Ovary (tissue), 10 donors: ENCODE measurements at places on chromosomes 5 and 9.

DNA sequence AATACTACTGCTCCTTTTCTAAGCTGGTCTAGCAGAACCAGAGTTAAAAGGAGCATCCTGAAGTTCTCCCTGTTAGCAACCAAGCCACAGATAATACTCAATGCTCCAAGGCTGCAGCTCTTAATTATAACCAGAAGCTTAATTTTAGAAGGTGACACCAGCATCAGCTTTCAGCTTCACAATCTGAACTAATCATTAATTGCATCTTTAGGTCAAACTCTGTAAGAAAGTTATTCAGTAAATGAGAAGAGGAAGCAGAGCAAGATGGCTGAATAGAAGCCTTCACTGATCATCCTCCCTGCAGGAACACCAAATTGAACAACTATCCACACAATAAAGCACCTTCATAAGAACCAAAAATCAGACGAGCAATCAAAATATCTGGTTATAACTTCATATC, 38.5 kb downstream of the APBA1 start:
- no peak for DNase-seq

DNA sequence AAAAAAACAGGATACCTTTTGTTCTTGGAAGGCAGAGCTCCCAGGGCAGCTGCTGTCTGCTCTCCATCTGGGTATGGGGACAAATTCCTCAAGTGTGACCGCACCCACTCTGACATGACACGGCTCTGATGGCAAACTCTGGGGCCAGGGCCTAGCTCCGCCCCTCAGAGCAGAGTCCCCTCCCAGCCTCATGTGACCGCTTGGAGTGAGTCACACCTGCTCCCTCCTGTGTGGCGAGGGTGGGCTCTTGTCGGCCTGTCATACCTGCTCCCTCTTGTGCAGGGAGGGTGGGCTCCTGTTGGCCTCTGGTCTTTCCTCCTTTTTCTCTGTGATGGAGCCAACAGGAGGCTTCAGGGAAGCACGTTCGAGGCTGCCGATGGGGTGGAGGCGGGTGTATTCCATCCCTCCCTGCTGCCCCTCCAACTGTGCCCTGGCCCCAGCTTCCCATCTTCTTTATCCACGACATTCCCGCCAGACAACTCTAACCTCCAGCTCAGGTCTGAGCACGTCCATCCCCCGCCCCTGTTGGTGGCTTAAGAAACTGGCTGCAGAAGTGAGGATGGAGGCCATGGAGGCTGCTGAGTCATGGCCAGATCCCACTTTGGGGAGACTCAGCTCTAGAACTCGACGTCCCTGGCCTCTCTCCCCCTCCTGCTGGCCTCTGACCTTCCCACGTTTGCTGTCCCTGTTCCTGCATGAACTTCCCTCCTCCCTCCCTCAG, 65.3 kb downstream of the OLFM1 start:
- DNase-seq: no peak

- DNase-seq: peak; percentile 58
Measured at GRCh38 chr9:92097997-92098482, 17.2 kb downstream of the SPTLC1 start.

GRCh38 chr9:93477397-93477796, 24.0 kb upstream of the FAM120AOS start:
- DNase-seq: no peak

DNA sequence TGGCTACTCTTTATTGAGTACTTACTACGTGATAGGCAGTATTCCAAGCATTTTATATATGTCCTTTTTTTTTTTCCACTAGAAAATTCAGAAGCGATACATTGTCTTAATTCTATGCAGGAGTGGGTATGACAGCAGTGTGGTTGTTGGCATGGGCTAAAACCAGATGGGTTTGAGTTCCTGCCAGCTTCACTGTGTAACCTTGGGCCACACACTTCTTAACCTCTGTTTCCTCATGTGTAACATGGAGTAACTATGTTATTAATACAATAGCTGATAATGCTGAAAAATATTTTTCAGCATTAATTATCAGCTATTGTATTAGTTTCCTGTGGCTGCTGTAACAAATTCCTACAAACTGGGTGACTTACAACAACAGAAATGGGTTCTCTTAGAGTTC, 12.0 kb downstream of the SNX18 start:
- no peak for DNase-seq

GRCh38 chr5:14250084-14250695, 107.0 kb downstream of the TRIO start:
- peak; percentile 82 for DNase-seq

GRCh38 chr9:110124439-110124838, 83.5 kb downstream of the C9orf152 start:
- DNase-seq: no peak

- DNase-seq: peak; percentile 66
Measured at GRCh38 chr9:129335464-129336129, 157.5 kb upstream of the IER5L start.

DNA sequence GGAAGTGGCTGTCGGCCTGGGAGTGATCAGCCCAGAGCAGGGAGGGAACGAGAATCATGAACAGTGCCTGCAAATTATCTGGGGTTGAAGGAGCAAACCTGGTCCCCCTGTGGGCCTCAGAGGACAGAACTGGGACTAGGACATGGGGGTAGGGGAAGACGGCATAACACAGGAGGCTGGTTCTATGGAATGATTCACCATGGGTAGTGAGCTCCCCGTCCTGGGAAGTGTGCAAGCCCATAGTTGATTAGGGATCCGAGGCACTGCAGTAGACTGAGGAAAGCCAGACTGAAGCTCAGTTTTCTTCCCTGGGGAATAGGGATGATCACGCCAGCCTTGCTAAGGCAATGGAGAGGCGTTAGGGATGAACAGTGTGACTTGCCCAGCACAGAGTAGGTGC, 5.6 kb downstream of the ADGRD2 start:
- no peak for DNase-seq

DNA sequence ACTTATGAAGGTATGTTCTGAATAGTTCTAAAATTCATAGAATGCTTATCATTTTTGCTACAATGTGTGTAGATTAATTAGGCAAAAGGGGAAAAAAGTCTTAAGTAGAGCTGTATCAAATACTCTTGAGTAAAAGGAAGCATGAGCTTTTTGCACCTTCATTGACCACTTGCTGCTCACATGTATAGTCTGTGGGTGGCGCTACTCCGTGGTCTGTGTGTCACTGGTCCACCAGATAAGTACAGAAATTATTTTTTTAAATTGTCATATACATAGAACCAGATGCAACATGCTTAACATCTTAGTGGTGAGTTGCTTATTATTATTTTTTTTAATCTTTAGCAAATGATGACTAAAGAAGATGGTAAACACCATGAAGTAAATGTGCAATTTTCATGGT, 130.2 kb downstream of the MAN2A1 start:
- no peak for DNase-seq

DNA sequence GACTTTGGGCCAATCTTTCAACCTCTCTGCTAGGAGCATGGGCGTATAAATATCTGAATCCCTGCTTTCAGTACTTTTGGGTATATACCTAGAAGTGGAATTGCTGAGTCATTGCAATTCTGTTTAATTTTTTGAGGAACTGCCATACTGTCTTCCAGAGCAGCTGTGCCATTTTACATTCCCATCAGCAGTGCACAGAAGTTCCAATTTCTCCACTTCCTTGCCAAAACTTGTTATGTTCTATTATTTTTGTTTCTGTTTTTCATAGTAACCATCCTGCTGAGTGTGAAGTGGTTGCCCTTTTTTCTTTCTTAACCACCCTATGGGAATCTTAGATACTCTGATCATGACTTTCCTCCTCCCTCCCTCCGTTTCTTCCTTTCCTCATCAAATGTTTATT, 11.1 kb upstream of the CCIN start:
- DNase-seq: no peak

GRCh38 chr5:90367879-90368278, 41.7 kb downstream of the CETN3 start:
- DNase-seq: no peak

DNA sequence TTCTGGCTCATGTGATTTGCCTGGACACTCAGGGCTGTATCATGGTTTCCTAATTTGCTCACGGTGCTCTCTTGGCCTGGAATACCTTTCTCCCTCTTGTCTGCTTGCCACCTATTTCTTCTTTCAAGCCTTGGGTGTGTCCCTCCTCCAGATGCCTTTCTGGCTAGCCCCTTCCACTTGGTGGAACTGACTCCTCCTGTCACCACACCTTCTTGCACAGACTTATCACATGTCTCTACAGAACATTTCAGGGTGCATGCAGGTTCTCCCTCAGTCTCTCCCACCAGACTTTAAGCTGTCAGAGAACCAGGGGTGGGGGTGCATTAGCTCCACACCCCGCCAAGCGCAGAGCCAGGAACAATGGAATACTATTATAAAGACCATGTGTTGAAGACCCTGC, 1.9 kb downstream of the TBC1D2 start:
- no peak for DNase-seq

DNA sequence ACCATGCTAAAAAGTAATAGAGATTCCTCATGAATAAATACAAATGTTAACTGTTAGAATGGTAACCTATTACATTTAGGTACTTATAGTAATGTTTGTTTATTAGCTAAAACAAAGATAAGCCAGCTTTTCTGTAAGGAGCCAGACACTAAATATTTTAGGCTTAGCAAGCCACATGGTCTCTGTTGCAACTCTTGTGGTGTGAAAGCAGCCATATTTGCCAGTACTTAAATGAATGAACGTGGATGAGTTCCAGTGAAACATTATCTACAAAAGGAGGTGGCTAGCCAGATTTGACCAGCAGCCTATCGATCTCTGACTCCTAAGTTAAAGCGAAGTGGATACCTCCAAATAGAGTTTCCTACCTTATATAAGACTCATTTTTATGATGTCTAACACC, 331.6 kb downstream of the CDH12 start:
- no peak for DNase-seq

GRCh38 chr9:6680797-6681146, 35.2 kb upstream of the GLDC start:
- no peak for DNase-seq

- no peak for DNase-seq
Measured at GRCh38 chr5:179289756-179290385, 55.4 kb downstream of the ADAMTS2 start.

- no peak for DNase-seq
Measured at GRCh38 chr9:110103257-110103656, 104.7 kb downstream of the C9orf152 start.

- no peak for DNase-seq
Measured at GRCh38 chr5:45113726-45114125, 305.0 kb downstream of the MRPS30 start.

- no peak for DNase-seq
Measured at GRCh38 chr9:137163365-137163715, 6.5 kb downstream of the LRRC26 start.

DNA sequence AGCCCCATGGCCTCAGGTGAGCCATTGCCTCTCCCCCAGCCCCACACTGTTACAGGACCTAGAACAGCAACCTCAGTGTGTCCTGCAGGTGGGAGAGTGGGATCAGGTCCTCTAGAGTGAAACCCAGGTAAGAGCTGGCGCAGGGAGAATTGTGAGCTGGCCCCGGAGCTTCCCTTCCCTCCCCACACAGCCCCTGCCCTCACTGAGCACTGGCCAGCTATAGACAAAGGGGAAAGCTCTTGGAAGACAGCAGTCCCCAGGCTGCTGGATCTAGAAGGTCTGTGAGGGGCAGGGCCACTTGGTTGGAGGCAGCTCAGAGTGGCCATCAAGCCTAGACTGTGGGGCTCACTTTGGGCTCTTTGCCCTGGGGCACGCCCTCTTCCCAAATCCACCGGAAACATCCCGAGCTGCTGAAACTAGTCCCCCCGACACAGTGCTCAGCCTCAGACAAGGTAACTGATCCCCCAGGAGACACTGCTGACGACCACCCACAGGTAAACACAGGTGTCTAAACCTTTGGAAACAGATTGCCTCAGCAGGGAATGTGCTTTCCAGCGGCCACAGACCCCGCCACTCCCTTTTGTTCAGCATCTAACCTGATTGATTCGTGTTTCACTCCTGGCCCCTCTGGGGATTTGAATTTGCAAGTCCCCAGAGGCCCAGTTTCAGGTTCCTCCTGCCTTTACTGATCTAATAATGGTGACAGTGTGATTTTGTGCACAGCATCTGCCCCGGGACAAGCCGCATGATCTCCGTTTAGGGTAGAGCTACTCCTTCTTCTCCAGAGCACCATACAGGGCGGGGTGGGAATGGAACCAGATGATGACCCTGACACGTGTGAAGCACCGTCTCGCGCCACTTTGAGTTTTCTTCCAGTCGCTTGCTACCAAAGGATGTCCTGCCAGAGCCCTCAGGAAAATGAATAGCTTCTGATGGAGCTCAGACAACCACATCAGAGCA, 42.2 kb upstream of the ADAMTS2 start:
- no peak for DNase-seq

DNA sequence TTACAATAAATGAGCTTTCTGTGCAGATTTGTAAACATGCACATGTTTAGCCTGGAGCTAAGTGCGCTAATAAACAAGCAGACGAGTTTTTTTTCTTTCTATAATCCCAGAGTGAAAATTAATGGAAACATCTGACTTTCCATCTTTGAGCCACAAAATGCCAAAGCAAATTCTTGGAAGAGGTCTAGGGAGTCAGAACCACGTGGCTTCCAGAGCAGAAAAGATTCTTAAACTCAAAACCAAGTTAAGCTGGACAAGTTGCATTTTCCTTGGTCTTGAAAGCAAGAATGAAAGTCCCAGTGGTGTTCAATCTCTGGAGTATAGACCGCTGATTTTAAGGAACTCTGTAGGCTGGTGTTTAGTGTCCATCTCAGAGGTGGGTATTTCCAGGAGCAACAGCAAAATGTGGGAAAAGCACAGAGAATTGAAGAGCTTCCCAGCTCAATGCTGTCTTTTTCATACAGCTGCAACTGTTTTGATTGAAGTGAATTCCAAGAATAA, 71.4 kb downstream of the MYO10 start:
- no peak for DNase-seq

DNA sequence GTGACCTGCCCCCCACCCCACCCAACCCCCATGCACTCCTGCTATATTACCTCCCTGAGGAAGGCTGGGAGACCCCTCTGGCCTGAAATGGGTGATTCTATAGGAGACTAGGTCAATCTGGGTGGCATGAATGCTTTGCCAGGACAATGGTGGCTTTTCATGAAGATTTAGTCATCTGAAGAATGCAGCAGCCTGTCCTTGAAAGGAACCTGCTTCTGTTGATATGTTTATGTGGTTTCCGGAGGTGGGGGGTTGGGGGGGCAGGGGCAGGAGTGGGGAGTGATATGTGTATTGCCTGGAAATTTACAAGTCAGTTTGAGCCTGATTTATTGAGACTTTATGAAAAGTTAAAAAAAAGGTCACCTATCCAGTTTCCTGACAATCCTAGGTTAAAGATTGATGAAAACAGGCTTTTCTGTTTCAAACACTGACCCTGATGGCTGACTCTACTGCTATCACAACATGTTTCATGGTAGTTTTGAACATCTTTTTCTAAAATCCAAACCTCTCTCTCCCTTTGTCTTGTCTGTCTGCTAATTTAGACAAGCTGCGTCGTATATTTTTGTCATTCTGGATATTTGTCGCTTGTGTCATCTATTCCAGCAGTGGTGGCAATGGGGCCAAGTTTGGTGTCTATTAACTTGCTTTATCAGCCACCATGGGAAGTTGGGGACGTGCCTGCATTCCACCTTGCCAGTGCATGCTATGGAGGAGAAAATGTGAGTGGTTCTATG, 153.7 kb upstream of the EGFLAM start:
- DNase-seq: no peak

- DNase-seq: peak; percentile 49
Measured at GRCh38 chr9:133658442-133659431, 22.6 kb downstream of the DBH start.
